ENCODE measurements at places on chromosomes 5 and 9.

DNA sequence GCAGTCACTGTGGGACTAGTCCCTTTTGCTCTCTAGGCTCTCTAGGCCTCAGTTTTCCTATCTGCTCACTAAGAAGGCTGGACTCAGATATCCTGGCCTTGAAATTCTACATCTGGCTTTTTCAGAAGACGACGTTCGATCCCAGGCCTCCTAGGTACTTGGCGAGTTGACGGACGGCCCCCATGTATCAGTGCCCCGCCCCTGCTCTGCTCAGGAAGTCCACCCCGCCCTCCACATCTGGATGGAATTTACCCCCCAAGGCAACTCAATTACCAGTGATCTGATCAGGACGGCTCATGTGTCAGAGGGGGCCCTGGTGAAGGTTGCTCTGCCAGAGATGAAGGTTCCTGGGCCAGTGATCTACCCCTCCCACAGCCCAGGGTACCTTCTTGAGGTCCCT is 44.1 kb upstream of the SYNPO start:
- no peak for DNase-seq

DNA sequence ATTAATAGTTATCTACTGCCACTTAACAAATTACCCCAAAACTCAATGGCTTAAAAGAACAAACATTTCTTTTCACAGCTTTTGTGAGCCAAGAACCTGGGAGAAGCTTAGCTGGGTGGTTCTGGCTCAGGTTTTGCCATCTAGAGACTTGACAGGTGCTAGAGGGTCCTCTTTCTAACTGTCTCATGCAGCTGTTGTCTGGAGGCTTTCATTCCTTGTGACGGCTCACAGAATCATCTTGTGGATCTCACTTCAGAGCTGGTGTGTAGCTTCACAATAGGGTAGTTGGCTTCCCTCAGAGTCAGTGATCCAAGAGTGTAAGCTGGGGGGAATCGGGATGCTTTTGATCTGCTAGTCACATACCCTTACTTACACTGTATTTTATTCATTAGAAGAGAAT is 81.2 kb upstream of the APC start:
- no peak for DNase-seq

- DNase-seq: no peak
Measured at GRCh38 chr9:15153961-15154360, 153.1 kb downstream of the TTC39B start.

- DNase-seq: no peak
Measured at GRCh38 chr9:72703574-72703973, 182.2 kb downstream of the TMC1 start.

DNA sequence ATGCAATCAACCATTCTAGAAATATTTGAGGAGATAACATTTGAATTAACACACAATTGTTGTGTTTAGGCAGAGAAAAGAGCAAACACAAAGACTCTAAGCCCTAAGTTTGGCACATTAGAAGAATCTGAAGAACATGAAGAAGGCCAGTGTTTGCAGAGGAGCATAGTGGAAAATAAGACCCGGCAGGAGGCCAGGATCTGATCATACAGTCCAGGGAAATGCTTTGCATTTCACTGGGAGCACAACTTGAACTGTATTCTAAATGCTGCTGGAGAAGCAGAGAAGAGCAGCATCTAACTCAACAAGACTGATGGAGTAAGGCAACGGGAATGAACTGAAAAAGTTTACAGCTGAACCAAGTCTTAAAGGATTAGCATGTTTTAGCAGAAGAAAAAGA is 463.4 kb downstream of the ZNF608 start:
- DNase-seq: no peak

- DNase-seq: no peak
Measured at GRCh38 chr5:146675636-146676035, 159.6 kb upstream of the GPR151 start.

GRCh38 chr5:89377767-89378455 is 494.9 kb upstream of the MEF2C start:
- DNase-seq: no peak

GRCh38 chr5:148746826-148747535 is 79.4 kb upstream of the ADRB2 start:
- peak; percentile 58 for DNase-seq

DNA sequence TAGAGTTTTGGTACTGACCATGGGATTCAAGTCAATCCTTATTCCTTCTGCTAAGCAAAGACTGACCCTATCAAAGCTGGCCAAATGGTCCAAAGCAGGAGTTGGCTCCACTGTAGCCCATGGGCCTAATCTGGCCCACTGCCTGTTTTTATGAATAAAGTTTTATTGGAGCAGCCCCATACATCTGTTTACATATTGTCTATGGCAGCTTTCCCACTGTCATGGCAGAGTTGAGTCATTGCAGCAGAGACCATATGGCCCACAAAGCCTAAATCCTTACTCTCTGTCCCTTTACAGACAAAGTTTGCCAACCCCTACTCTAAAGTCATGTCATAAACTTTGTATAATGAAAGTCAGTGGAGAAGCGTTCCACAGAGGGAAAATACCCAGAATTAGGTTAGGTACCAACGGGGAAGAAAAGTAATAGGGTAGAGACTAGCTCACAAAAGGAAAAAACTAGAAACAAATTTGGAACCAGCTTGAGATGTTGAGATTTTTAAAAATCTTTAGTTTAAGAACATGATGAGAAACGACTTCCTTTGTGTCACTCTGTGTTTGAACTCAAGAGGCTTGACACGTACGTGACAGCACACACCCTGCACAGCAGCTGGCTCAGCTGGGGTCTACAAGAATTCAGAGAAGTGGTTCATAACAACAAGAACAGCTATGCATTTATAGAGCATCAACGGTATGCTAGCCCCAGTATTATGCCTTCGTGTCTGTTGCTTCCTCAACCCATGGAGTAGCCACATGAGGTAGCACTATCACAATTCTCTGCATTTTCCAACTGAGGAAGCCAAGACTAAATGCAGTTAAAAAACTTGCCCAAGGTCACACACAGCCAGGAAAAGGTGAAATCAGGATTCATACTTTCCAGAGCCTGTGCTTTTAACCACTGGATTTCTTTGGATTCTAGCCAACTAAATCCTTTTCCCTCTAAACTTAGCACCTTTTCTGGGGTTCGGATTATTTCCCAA is 198.9 kb upstream of the WWC1 start:
- DNase-seq: no peak

DNA sequence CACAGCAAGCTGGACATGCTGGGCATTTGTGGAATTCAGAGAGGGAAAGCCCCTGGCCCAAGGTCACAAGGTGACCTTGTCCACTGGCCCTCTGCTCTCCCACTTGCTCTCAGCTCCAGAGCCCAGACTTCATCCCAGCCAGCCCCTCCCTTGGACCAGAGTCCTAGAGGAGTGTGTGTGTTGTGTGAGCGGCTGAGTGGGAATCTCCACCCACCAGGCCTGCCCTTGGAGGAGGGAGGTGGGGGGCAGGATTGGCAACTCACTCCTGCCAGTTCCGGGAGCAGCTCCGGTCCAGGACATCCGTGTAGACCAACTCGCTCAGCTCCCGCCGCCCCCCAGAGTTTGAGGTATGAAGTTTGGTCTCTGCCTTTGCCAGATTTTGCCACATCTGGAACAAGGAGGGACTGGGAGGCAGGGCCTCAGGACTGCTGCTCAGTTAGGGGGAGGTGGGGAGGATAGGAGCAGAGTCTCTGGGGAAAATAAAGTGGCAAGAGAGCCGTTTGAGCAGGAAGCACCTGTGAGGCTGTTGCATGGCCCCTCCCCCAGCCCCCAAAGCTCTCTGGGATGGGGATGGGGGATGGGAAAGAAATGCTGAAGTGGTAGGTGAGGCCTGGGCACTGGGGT is 1.4 kb downstream of the MZB1 start:
- DNase-seq: peak; percentile 66

- DNase-seq: no peak
Measured at GRCh38 chr5:64518793-64519192, 13.0 kb downstream of the RGS7BP start.

DNA sequence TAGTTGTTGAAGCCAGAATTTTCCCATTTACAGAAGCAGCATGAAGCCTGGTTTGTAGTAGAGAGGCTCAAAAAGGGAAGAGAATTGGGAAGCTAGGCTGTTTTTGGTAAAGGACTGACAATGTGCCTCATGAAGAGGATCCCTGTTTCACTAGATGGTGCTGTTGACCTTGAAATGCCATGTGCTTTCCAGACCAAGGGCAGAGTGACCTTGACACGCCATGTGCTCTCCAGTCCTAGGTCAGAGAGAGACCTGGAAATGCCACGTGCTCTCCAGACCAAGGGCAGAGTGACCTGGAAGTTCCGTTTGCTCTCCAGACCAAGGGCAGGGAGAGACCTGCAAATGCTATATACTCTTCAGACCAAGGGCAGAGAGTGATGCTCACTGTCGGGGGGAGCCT is 32.0 kb downstream of the UNC13B start:
- peak; percentile 9 for DNase-seq

- no peak for DNase-seq
Measured at GRCh38 chr9:36109071-36109470, 27.5 kb upstream of the GLIPR2 start.

- DNase-seq: peak; percentile 72
Measured at GRCh38 chr9:124259158-124259808, 1.5 kb downstream of the NEK6 start.

DNA sequence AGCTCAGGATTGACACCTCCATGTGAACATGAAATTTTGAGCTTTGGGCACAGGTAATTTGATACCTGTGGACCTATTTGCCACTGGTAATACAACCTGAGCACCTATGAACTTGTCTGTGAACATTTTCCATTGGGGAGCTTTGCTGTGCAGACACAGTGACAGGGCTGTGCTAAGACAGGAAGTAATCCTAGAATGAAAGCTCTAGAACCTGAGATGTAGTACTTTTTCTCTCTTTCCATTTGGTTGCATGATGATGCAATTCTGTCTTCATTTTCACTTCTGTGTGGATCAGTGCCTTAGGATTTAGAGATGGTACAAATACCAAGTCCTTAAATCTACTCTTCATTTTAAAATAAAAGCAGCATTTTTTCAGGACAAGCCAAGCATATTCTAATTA is 216.9 kb downstream of the NR3C1 start:
- DNase-seq: no peak

GRCh38 chr5:150671509-150672236 is 10.6 kb downstream of the MYOZ3 start:
- DNase-seq: no peak

DNA sequence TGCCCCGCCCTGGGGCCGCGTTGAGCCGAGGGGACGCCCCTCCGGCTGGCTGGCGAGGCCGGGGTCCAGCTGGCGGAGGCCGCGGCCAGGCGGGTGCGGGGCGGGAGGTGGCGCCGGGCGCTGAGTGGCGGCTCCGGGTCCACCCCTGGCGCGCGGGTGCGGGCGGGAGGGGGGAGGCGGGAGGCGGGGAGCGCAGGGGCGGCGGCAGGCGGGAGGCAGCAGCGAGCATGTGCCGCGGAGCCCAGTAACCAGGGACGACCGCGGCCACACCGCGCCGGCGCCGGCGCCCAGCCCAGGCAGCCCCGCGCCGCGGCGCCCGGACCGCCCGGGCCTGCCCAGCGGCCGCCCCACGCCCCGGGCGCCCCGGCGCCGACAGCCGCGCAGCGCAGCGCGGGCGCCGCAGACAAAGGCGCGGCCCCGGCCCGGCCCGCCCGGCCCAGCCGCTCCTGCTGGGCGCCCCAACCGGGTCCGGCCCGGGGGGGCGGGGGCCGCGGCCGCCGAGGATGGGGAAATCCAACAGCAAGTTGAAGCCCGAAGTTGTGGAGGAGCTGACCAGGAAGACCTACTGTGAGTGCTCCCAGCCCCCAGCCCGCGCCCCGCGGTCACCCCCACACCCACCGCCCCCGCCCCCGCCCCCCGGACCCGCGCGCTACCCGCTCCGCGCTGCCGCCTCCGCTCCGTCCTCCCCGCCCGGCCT is at the start of gene NCS1:
Gene NCS1 (plus strand): TSS at position 244 of the 697 bp plus-strand sequence. CDS start 260 bp downstream, at position 504.
- DNase-seq: peak; percentile 68

DNA sequence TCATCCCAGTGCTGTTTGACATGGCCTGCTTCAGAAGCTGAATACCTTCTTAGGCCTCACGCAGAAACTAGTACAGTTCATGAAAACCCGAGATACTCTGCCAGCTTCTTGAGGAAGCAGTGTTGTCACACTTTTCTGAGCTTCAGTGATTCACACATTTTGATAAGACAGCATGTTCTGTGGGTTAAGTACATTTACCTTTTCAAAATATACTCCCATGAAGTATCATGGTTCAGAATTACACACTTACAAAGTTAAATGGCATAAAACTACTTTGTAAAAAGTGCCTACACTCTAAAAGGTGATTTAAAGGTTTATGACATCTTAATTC is 56.9 kb downstream of the VCAN start:
- DNase-seq: no peak

DNA sequence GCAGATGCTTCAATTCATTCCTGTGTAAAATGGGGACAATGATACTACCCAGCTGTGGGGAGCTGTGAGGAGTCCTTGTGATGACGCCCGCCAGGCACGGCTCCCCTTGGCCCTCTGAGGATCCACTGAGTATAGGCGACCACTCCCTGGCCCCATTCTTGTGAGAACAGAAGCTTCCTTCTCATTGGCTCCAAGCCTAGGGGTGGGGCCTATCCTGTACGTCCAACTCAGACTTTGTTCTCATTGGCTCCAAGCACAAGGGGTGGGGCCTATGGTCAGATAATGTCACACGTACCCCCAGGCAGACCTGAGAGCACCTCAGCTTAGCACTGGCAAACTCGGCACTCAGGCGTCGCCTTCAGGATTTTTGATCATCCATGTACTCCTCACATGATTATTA is 232.9 kb upstream of the MVB12B start:
- DNase-seq: no peak

DNA sequence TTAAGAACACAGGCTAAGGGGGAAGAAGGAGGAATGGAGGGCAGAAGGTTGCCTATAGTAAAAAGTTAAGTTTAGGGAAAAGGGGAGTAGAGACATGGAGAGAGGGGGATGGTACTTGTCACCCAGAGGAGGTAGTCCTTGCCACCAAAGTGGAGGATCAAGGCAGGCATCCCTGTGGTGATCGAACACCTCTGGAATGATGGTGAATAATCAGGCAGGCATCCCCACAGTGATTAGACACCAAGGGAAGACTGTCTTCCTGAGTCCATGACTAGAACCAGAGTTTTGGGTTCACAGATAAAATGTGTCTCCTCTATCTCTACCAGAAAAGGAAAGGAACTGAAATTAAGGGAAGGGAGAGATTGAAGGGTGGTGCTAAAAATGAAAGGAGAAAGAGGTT is 19.2 kb upstream of the HMGCS1 start:
- no peak for DNase-seq

DNA sequence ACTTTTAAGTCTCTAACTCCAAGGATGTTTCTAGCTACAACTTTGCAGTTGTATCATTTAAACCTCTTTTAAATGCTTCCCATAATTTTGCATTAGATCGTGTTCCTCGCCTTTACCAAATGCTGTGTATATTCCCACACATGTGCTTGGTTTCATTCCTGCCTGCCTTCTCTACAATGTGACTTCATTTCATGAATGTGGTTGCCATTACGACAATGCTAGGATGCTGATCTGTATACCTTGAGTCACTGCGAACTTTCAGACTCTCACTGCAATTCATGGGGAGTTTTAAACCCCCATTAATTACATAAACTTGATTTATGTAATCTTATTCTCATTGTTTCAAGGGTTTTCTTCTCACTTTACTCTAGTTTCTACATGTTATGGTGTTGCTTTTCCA is 50.3 kb downstream of the UBE2QL1 start:
- DNase-seq: no peak

DNA sequence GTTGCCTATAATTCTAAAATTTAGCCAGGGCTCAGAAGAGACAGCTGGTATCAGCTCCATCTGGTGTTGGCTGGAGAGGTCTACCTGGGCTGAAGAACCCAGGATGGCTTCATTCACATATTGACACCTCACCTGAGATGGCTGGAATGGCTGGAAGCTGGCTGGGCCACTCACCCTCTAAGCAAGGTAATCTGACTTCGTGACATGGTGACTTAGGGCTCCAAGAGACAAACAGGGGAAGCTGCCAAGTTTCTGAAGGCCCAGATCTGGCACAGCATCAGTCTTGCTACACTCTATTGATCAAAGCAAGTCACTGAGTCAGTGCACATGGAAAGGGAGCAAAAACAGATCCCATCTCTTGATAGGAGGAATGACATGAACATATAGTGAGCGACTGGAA is 102.3 kb downstream of the EPB41L4A start:
- no peak for DNase-seq

Measured in dermis blood vessel endothelial cell (primary cell).